ENCODE measurements at places on chromosomes 2 and 18.

DNA sequence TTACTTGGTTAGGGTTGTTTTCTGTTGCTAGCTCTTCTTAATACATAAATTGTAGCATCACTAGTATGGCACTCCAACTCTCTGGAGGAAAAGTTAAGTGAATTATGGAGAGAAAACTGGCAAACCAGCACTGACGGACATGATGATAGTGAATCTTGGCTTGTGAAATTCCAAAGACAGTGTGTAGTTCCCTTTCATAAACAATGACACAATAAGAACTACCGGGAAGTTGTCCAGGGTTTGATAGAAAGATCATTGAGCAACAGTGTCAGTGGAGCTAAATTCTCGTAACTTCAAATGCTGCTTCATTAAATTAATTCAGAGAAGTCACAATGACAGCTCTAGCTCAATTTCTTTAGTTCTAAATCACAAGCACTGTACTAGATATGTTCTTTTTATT lies 66.5 kb downstream of the RIT2 start:
- no peak for DNase-seq

- no peak for DNase-seq
These were observed 38.9 kb downstream of the ID2 start for GRCh38 chr2:8720741-8721140.

- DNase-seq: no peak
These were observed 113.9 kb downstream of the HDAC4 start for GRCh38 chr2:239286901-239287300.

DNA sequence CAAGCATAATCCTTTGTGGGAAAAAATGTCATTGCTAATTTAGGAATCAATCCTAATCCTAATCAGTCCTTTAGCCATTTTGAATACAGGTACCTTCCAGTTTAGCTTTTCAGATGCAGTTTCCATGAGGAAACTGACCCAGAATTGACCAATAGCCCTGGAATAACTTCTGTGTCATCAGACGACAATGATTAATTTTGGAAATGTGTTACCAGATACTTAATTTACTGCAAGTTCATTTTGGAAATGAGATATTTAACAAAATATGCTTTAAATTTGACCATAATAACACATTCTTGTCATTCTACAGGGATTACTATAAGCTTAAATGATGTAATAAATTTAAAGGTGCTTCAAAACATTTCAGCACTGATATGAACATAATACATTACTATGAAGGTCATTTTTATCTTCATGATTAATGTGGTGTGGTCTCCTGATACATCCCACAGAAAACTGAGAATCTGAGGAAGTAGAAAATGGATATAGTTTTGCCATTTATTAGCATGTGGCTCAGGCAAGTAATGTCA lies 129.8 kb upstream of the SH3BP4 start:
- DNase-seq: no peak

GRCh38 chr18:56851774-56852173 lies 200.6 kb downstream of the WDR7 start:
- no peak for DNase-seq

- DNase-seq: peak; percentile 78
These were observed 9.7 kb upstream of the IL1RN start for GRCh38 chr2:113117541-113118262.

GRCh38 chr2:122960759-122961641 lies 1064.1 kb upstream of the CNTNAP5 start:
- no peak for DNase-seq

DNA sequence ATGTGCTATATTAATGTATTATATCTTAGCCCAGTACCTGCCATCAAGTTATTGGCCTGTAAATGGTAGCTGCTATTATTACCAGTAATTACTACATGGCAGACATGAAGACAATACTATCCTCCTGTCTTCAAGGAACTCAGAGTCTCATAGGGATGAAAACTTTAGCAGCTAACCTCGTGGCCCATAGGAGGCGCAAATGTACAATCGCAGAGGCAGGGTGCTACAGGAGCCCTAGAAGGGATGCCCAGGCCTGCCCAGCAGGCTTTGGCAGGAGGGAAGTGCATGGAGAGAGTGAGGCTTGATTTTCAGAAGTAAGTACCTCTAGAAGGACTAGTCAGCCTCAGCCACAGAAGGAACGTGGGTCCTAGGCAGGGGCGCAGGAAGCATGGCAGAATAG lies 44.7 kb upstream of the KIDINS220 start:
- no peak for DNase-seq

DNA sequence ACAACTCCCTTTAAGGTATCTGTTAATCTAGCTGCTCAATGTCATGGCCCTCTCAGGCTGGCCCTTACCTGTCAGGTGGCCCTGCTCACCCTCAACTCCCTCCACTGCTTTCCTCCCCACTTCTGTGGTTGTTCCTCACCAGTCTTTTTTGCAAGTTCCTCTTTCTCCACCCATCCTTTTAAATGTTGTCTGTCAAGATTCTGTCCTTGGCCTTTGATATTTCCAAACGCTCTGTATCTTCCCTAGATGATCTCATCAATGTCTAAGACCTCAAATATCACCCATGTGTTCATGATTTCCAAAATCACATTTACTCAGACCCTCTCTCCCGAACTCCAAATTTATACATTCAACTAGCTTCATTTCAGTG lies 3.5 kb downstream of the PTPN2 start:
- no peak for DNase-seq

DNA sequence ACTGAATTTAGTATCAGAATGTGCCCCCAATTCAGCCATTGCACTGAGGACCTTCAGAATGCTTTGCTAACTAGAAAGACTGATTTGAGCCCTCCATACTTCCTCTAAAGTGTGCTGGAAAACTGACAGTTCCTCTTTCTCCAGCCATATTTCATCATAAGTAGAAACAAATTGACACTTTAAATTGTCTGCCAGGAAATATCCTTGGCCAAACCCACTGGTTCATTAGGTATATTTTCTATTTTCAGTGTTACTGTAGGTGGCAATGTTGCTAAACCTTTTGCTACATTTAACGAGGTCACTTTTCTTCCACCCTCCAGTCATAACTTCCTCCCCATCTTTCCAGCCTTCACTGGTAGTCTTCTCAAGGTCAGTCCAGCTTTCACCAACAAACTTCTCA lies 21.5 kb downstream of the SP5 start:
- no peak for DNase-seq

DNA sequence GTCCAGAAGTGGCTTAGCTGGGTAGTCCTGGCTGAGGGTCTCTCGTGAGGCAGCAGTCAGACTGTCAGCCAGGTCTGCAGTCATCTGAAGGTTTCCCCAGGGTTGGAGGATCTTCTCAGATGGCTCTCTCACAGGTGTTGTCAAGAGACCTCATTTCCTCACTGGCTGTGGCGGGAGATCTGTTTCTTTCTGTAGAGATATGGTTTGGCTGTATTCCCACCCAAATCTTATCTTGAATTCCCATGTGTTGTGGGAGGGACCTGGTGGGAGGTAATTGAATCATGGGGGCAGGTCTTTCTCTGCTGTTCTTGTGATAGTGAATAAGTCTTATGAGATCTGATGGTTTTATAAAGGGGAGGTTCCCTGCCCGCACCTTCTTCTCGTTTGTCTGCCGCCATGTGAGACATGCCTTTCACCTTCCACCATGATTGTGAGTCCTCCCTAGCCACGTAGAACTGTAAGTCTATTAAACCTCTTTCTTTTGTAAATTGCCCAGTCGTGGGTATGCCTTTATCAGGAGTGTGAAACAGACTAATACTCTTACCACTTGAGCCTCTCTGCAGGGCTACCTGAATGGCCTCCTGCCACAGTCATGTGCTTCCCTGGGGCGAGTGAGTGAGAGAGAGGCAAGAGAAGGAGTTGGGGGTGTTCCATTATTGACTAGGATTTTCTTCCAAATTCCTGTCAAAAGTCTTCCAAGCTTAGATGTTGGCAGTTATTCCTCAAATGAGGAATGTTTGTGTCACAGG lies 23.6 kb downstream of the MALT1 start:
- no peak for DNase-seq

- no peak for DNase-seq
These were observed 222.6 kb downstream of the INSIG2 start for GRCh38 chr2:118310681-118311429.

GRCh38 chr18:41569867-41570266 lies 385.2 kb upstream of the PIK3C3 start:
- DNase-seq: no peak

GRCh38 chr18:59870623-59871130 lies 29.1 kb upstream of the PMAIP1 start:
- DNase-seq: no peak

GRCh38 chr2:38159597-38159996 lies 83.6 kb upstream of the CYP1B1 start:
- DNase-seq: no peak

- peak; percentile 7 for DNase-seq
These were observed 1.7 kb downstream of the MAP2 start for GRCh38 chr2:209425471-209426071.

DNA sequence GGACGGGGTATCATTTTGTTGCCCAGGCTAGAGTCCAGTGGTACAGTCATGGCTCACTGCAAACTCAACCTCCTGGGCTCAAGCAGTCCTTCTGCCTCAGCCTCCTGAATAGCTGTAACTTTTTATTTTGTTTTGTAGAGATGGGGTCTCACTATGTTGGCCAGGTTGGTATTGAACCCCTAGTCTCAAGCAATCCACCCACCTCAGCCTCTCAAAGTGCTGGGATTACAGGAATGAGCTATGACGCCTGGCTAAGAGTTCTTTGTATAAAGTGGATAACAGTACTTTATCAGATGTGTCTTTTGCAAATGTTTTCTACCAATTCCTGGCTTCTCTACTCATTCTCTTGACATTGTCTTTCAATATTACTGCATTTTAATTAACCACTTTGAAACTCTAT lies 17.1 kb upstream of the NT5DC4 start:
- DNase-seq: no peak

- DNase-seq: no peak
These were observed 59.7 kb upstream of the CAPN13 start for GRCh38 chr2:30866974-30867373.

- no peak for DNase-seq
These were observed 318.9 kb upstream of the TFPI start for GRCh38 chr2:187873132-187873531.

DNA sequence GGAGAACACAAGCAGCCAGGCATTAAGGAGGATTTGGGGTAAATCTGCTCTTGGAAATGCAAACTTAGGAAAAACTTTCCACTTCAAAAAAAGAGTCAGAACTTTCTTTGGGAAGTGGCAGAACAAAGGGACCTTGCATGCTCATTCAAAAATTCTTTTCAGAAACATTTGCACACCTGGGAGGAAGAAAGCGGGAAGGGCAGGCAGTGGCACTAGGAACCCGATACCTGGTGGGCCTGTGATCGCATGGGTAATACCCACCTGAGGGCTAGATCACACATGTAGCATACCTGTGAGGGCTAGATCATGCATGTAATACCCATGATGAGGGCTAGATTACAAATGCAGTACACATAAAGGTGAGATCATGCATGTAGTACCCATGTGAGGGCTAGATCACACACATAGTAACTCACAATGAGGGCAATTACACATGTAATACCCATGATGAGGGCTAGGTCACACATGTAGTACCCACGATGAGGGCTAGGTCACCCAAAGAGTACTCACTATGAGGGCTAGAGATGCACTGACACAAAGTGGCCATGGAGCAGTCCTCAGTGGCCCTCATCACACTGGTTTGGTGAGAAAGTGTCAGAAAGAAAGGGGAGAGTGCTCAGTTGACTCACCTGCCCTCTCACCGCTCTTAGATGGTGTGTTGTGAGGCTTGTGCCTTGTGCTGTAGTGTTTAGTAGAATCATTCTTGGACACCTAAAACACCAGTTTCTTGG lies 212.5 kb downstream of the DLGAP1 start:
- DNase-seq: no peak

GRCh38 chr2:230864122-230864604 lies 579 bp upstream of the ITM2C start:
- no peak for DNase-seq

Data from activated CD4-positive, alpha-beta T cell treated with anti-CD3 and anti-CD28 coated beads for 48 hours (primary cell).